Stimulated activated CD8-positive, alpha-beta memory T cell treated with anti-CD3 and anti-CD28 coated beads, Interleukin-2, amount 100 ng/mL, for 48 hours (primary cell): ENCODE measurements at places on chromosomes 2 and 18.

DNA sequence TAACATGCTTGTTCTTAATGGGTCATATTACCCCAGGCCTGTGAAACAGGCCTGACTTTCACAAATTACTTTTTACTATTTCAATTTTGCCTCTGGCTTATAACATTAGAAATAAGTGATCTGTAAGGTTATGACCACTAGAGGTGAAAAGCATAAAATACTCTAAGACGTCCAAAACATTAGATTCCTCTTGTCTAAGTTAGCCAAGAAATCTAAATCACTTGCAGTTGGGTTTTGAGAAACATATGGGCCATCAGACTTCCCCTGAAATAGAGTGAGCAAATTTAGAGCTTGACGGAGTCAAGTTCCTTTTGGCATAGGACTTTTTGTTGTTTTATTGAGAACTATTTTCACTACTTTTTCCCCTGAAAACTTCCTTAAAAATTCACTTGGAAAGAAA lies 32.7 kb upstream of the RIT2 start:
- DNase-seq = no peak

DNA sequence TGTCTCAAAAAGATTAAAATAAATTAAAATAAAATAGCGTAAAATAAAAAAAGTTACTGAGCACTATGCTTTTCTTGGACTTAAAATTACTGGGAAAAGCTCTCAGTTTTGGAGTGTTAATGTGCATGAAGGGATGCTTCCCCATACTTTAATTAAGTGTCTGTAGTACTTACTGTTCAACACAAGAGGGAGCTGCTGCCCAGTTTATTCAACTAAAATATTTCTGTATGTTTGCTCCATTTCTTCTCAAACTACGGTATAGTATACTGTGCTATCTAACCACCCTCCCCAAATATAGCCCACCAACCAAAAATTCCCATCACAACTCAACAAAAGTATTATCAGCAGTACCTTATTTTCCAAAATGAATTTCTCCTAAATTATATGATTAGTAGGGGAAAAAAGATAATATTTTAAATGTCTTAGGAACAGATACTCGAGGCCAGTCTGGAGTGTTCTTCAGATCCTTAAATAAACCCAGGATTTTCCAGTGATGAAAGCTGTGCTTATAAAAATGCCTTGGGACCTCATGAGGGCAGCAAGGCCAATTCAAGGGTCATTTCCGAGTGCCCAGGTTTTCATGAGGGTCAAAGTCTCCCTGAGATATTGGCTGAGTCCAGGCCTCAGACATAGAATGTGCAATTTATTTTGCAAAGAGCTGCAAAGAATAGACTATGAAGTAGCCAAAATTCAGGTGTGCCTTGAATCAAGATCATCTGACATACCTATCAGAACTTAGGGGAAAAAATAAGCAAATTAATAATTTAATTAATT lies 64.1 kb downstream of the CHRNA1 start:
- DNase-seq = no peak

DNA sequence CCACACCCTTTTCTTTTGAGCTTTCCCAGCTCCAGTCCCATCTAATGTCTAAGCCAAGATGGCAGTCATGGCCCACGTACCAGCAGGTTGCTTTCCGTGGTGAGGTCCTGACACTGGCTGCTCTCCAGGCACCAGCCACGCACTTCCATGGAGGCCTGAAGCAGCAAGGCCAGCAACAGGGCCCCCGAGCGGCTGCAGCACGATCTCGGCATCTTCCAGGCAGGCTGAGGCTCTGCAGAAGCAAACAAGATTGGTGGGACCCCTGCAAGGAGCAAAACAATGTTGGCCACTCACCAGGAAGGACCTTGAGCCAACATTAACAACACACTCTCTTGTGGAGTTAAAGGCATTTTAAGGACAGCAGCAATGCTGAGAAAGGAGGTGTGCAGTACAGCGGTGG lies 3.8 kb downstream of the POMC start:
- DNase-seq = no peak

- DNase-seq = no peak
Measured at GRCh38 chr18:66550366-66550765, 53.5 kb downstream of the CDH19 start.

- DNase-seq = no peak
Measured at GRCh38 chr2:100733391-100734187, 86.3 kb upstream of the NPAS2 start.

GRCh38 chr2:241991299-241991698 lies 121.8 kb downstream of the RTP5 start:
- no peak for DNase-seq

DNA sequence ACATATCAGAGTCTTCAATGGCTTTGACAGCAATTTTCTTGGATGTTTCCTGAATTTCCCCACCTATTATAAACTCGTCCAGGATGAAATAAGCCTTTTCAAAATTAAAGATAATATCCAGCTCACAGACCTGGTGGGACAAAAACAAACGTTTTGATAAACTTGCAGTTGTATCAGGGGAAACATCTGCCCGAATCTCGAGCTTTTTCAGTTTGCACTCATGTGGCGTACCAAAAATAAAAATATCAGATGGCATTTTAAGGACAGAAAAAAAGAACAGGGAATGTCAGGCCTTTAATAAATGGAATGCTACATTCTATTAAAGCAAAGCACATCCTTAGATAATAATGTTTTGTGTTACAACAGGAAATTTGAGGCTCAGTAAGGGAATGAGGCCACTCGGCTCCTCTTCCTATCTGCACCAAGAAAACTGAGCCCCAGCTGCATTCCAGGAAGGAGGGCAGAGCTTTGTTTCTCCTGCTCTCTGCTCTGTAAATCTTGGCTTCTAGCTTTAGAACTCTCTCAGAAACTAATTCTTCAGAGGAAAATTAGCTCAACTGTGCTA lies 72.1 kb downstream of the AP1S3 start:
- DNase-seq = no peak

- DNase-seq = no peak
Measured at GRCh38 chr2:34567128-34567527, 968.0 kb upstream of the FAM98A start.

DNA sequence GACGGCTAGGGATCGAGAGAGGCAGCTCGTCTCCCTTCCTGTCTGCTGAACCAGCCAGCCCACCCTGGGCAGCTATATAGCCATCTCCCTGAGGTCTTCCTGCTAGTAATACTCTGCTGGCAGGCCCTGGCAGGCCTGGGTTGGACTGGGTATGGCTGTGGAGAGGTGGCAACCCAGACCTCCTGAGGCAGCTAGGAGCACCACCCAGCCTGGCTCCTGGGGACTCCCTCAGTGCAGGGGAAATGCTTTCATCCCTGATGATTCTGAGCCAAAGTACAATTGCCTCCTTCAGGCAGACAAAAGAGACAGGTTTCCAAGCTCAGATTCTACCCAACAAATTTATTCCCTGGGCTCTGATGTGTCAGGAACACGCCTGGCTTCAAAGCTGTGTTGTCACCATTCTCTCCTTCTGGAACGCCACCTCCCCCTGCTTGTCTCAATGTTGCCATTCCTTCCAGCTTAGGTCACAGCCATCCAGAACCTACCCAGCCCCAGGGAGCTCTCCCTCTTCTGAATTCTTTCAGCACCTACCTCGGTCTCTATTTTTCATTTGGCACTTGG lies 4.7 kb upstream of the DNAJB2 start:
- no peak for DNase-seq

- DNase-seq = no peak
Measured at GRCh38 chr2:190911813-190912212, 31.2 kb downstream of the GLS start.

DNA sequence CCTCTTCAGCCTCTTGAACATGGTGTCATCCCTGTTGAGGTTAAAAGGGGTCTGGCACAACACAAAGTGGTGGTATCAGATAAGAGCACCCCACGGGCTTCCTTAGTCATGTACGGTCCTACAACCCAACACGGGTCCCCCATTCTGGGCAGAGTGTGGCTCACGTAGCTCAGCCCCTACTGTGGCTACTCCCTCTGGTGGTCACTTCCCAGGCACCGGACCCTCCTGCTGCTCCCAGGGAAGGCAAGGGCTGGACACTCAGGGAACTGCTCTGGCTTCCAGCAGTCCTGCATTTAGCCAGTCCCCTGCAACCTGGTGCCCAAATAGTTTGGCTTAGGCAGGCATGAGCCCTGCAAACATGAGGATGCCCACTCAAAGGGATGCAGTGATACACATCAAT lies 58.6 kb downstream of the GALNT14 start:
- DNase-seq = no peak

- peak; percentile 51 for DNase-seq
Measured at GRCh38 chr2:8680822-8681760, 765 bp upstream of the ID2 start.

GRCh38 chr18:38751898-38752297 lies 1186.3 kb upstream of the CELF4 start:
- DNase-seq = no peak

DNA sequence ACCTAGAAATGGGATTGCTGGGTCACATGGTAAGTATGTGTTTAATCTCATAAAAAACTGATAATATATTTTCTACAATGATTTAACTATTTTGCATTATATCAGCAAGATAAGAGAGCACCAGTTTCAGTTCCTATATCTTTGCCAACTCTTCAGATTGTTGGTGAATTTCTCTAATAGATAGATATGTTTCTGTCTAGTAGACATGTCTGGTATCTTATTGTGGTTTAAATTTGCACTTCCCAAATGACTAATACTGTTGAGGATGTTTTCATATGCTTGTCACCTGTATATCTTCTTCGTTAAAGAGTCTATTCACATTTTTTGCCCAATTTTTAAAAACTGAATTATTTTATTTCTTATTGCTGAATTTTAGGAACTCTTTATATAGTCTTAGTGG lies 113.8 kb upstream of the UXS1 start:
- no peak for DNase-seq

DNA sequence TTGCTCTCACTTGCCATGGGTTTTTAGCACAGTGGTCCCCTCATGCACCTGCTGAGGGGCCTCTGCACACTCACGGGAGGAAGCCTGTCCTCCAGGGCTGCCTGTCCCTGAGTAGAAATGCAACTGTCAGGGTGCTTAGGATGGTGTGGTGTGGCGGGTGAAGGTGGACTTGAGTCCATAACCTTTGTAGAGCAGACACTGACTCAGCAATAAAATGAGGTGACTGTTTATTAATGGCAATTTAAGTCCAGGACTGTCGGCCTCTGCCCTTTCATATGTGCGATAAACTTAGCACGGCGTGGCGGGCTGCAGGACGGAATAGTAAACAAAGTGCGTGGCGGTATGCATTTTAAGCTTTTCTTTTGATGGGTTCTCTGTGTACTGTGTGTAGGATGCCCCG lies 188.2 kb downstream of the LDLRAD4 start:
- no peak for DNase-seq

GRCh38 chr2:151102226-151102625 lies 159.4 kb downstream of the RBM43 start:
- no peak for DNase-seq

DNA sequence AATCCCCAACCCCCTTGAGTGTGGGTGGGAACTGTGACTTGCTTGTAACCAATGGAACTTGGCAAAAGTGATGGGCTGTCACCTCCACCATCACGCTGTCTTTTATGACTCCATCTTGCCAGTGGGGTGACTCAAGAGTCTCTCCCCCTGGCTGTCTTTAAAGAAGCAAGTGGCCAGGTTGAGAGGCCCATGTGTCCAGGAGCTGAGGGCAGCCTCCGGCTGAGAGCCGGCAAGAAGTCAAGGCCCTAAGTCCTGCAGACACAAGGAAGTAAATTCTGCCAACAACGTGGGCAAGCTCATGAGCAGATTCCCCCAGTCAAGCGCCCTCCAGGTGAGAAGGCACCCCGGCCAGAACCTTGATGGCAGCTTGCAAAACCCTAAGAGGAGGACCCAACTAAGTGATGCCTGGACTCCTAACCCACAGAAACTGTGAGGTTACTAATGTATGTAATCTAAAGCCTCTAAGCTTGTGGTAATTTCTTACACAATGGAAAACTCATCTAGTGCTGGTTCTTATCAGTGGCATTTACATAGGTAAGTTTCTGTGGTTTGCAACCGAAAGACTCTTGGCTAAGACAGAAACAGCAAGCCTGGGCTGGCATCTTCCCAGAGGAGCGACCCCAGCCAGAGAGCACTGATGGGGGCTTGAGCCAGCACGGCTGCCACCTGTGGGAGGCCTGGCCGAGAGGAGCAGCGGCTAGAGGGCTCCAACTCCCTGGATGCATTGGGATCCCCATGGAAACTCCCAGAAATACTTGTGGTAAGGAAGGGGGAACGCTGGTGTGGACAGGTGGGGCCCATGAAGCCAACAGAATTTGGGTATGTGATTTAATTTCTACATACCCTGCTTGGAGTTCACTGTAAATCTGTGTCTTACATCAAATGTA lies 49.3 kb downstream of the CIB4 start:
- no peak for DNase-seq

DNA sequence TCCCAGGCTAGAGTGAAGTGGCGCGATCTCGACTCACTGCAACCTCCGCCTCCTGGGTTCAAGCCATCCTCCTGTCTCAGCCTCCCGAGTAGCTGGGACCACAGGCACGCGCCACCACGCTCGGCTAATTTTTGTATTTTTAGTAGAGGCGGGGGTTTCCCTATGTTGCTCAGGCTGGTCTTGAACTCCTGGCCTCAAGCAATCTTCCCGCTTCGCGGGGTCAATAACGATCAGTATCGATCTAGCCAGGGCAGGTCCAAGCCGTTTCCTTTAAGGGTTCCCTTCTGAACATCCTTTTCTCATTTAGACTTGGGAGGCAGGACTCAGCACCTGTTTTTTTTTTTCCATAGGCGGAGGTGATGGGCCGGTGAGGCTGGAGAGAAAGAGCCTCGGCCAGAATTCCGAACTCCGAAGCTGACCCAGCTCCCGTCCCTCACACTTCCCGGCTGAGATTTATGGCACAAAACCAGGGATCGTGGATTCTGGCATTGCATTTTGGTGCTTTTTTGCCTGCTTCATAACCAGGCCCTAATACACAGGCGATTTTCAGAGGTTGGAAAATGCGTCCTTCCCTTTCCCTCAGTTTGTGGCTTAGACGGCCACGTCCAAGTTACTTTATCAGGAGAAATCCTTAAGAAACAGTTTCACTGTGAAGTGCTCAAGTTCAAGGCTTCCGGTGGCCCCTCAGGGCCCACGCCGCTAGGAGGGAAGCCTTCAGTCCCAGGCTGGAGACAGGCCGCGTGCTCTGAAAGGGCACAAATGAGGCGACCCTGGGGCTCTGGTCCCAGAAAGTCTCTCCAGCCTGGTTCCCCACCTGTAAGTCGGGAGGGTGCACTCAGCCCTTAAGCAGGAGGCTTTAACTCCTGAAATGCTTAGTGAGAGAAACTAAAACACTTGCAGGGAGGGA lies 998 bp upstream of the SLC66A3 start:
- DNase-seq = no peak

DNA sequence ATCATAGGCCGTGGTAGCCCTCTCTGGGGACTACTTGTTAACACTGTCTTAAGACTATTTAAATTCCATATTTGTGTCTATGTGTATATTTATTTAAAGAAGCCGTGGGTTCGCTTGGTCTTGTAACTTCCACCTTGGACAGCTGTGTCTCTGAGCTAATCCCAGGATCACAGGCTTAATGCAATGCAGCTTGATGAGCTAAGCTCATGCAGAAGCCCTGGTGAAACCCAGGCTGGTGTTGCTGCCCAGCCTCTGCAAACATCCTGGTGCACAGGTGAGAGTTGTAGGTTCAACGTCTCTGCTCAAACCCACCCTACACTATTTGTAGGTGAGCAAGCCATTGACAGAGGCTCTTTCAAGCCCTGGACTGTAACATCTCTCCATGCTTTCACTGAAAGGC lies 211.8 kb downstream of the FAM210A start:
- DNase-seq = no peak
